NCI-H2029 treated with DMSO at 0.1 percent for 48 hours (cell line): ENCODE measurements at places on chromosomes 16 and 17.

- DNase-seq: no peak
Measured at GRCh38 chr16:588639-588888, 1.3 kb upstream of the RAB40C start.

DNA sequence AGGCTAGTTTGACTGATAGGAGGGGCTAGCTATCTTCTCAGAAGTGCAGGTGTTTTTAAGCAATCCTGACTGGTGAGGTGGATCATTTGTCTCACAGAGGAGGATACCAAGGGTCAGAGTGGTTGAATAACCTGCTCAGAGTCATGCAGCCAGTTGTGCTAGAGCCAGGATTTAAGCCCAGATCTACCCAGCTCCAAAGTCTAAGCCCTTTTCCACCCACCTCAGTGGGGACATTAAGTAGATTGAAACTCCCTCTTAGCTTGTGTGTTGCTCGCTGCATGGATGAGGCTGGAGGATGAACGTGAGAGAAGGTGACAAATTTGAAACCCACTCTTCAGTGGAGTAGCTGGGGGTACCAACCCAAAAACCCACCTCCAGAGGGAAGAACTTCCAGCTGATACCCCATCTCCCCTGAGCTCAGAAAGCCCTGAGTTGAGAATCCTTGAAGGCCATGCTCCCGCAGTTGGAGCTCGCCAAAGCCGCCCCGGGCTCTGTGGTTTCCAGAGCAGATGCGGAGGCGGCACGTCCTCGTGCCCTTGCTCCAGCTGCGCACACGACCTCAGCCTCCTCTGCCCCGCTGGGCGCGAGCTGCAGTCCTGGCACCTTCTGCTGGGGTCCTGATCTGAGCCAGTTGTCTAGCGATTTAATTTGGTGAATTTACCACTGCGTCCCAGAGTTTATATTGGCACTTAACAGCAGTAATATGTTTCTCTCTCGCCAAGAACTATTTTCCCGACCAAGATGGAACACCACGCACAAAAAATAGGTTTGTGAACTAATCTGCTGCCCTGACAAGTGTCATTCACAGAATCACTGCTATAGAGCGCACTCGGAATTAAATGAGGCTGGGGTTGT lies 159.5 kb downstream of the CCDC182 start:
- DNase-seq: no peak

DNA sequence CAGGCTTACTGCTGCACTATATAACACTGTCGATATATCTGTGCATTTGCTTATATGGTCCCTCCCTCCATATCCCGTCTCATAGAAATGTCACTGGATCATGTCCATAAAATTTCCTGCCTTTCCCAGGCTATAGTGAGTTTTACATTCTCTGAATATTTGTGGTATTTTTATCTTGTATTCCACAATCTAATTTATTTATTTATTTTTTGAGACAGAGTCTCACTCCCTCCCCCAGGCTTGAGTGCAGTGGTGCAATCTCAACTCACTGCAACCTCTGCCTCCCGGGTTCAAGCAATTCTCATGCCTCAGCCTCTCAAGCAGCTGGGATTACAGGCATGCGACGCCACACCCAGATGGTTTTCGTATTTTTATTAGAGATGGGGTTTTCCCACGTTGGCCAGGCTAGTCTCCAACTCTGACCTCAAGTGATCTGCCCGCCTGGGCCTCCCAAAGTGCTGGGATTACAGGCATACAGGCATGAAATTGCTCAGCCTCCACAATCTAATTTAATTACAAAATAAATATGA lies 12.9 kb downstream of the TRIM37 start:
- DNase-seq: no peak

DNA sequence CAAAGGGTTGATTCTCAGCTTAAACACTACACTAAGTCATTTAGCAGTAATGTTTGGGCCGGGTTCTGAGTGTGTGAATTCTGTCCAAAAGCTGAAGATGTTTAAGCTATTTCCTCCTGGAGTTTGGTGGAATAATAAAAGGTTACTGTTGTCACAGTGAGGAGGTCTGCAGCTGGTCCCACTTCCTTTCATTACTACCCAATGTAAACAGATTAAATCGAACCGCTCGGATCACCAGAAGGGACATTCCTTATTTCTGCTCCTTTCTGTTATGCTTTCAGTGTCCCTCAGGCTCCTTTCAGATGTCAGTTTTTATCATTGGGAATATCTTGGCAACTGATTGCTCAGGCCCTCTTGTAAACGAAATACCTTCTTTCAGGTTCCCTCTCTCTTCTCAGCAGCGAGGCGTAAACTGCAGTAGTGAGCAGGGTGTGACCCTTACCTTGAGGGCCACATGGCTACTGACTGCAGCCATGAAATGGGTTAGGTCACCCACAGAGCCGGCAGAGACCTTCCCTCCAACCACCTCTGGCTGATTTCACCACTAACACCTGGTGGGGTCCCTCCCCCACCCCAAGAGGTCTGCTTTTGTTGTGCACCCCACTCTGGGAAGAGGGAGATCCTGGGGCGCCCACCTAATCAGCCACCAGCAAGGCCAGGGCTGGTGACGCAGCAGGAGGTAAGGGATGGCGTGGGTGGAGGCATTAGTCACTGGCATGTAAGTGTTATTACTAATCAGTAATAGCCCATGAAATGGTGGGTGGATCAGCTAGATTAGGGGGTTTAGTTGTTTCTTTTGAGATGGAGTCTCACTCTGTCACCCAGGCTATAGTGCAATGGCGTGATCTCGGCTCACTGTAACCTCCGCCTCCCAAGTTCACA lies 117.6 kb downstream of the VPS53 start:
- no peak for DNase-seq

GRCh38 chr17:82325286-82326180 lies 8.0 kb downstream of the SECTM1 start:
- DNase-seq: no peak

GRCh38 chr16:15785386-15786059 lies 71.3 kb downstream of the MYH11 start:
- no peak for DNase-seq

DNA sequence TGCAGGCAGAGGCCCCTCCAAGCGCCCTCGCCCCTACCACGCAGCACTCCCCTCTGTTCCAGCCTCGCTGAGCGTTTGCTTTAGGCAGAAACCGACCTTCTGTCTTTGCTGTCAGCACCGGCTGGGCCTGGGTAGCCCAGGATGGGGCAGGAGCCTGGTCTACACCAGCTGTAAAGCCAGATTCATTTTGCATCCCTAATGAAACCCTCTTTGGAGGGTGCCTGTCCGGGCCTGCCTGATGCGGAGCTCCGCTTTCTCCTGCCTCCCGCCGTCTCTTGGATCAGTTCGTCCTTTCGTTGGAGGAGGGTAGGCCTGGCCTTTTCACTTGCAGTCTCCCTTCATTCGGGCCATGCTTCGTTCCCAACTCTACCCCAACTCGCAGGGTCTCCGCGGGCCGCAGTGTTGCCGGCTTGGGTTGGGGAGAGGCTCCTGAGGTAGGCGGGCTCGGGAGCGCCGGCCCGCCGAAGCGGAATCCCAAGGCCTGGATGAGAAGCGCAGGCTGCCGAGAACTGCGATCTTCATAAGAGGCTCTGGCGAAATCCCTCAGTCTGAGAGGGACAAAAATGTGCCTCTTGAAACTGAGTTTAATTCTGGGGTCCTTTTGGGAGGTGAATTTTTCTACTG lies 4.8 kb upstream of the HOXB8 start:
- DNase-seq: no peak

DNA sequence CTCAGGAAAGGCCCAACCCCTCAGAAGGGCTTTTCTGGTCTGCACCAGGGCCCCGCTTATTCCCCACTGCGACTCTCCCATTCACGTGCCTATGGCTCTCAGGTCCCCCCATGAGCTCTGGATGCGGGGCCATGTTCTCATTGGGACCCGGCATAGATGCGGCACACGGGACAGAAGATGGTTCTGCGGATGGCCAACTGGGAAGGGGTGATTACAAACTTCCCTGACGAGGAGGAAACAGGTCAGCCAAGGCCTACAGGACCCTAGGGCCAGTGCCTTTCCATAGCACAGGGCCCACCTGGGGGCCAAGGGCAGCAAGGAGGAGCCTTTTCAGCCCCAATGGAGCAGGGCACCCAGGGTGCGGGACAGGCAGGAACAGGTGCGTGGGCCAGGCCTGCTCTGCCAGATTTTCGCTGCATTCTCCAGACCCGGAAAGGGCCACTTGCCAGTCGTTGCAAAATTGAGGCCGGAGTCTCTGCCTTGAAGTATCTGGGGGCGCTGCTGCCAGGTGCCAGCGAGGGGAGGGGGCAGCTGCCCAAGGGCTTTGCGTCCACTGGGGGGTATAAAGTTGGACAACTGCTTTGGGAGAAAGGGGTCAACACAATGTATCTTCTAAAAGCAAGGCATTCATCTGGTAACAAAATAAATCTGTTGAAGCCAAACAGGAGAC lies 20.5 kb downstream of the SLC7A5 start:
- no peak for DNase-seq

DNA sequence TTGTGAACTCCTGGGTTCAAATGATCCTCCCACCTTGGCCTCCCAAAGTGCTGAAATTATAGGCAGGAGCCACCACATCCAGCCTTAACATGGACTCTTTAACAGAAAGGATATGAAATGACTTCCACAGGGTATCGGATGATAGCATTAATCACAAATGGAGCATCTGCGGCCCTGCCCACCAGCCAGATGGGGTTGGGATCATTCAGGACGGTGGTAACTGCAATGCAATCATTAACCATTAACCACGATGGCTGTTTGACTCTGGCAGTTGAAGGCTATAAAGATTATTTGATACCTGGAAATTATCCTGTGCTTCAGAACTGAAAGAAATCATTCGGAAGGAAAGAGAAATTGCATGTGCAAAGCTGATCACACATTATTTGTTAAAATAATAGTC lies 5.3 kb upstream of the CHST5 start:
- no peak for DNase-seq

DNA sequence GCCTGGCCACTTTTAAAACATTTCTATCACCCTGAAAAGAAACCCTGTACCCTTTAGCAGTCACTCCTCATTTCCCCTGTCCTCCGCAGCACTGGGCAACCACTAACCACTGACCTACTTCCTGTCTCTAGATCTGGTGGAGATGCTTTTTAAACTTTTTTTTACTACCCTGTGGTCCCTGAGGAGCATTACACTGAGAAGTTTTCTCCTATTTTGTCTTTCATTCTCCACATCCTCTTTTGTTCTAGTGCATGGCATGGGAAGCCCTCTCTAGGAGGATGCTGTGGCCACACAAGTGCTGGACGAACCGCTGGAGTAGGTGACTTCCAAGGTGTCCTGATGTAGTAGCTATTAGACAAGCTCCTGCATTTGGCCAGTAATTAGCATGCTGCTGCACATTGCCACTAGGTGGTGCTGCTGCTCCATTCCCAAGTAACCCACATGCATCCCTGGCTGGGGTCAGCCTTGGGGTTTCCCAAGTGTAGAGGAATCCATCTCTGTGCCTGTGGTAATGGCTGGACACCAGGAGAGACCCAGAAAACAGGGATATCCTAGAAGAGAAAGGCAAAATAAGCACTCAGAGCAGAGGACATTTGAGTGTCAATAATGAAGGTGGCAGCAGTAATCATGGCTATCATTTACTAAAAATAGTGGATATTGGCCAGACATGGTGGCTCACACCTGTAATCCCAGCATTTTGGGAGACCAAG lies 143.8 kb upstream of the CRHR1 start:
- DNase-seq: no peak

- no peak for DNase-seq
Measured at GRCh38 chr17:58753026-58753425, 2.6 kb upstream of the PPM1E start.

DNA sequence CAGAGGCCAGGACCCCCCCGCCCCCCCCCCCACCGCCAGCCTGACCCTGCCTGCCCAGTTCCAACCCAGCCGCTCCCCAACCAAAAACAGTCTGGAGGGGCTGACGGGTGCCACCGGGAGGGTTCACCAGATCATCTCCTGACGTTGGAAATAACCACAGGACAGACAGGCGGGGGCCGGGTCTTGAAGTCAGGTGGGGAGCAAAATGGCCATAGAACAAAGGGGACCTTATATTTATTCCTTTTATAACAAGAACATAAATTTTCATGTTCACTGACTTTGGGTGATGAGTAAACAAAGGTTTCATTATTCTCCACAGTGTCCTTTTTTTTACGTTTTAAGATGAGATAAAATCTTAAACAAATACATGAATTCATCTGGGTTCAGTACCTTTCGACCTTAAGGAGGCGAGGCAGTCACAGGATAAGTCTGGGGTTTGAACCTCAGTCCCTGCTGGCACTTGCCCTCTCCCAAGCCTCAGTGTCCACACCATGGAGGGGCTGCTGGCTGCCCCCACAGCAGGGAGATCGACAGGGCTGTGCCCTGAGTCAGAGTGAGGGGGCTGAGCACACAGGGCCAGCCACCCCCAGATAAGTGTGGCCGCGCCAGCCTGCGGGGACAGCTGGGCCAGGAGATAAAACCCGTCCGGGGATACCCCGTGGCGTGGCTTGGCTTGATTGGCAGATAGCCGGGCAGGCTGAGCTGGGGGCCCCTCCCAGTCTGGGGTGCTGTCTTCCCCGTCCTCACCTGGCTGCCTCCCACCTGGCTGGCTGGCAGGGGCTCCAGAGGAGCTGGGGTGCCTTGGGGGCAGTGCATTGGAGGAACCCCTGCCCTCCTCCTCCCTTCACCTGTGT lies 15.0 kb downstream of the SLC7A5 start:
- no peak for DNase-seq

DNA sequence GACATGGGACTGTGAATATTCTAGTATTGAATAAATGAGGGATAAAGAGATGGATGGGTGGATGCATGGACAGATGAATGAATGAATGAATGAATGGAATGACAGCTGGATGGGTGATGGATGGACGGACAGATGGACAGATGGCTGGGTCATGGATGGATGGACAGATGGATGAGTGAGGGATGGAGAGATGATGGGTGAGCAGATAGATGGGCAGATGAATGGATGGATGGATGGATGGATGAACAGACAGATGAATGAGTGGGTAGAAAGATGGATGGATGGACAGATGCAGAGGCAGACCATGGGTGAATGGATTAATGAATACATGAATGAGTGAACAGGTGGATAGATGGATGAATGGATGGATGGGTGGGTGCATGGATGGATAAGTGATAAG lies 96.7 kb downstream of the MYH11 start:
- DNase-seq: no peak

- DNase-seq: peak; percentile 17
Measured at GRCh38 chr17:60154616-60155426, 5.0 kb downstream of the CA4 start.

GRCh38 chr17:61402073-61402541 lies 2.5 kb downstream of the TBX2 start:
- no peak for DNase-seq

GRCh38 chr16:19853742-19854542 lies 30.7 kb downstream of the GPRC5B start:
- no peak for DNase-seq

- no peak for DNase-seq
Measured at GRCh38 chr17:9271989-9272388, 250.7 kb downstream of the NTN1 start.

- no peak for DNase-seq
Measured at GRCh38 chr17:44898768-44899073, 524 bp downstream of the EFTUD2 start.
